Caco-2 (cell line): ENCODE measurements at places on chromosomes 7 and 10. TPM values are rescaled to one million over a fixed set of nuclear protein-coding genes. Genes with fewer than 3 reads are reported as not detected.

GRCh38 chr10:111113961-111114757 is 37.3 kb downstream of the ADRA2A start:
- DNase-seq, result no peak

GRCh38 chr7:34165927-34166550 is 260.7 kb downstream of the BMPER start:
- no peak for DNase-seq

DNA sequence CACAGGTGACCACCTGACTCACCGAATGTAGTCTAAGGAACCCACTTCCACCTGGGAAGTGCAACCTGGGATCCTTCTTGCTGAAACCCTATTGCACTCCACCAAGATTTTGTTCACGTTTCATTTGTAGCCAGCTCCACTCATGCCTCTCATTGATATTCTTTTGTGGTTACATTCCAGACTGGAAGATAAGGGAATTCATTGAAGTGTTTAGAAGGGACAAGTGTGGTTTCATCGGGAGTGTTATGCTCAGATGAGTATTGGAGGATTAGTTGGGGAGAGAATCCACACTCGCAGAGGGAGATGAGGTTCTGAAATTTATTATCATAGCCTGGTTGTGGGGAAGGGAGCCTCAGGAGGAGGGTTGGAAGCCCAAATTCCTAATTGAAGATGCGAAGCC is 320.4 kb downstream of the KCNMA1 start:
- DNase-seq, result no peak

CTTNBP2 gene
- total RNA-seq, result 3.2 and 3.3 TPM in 2 replicates

DNA sequence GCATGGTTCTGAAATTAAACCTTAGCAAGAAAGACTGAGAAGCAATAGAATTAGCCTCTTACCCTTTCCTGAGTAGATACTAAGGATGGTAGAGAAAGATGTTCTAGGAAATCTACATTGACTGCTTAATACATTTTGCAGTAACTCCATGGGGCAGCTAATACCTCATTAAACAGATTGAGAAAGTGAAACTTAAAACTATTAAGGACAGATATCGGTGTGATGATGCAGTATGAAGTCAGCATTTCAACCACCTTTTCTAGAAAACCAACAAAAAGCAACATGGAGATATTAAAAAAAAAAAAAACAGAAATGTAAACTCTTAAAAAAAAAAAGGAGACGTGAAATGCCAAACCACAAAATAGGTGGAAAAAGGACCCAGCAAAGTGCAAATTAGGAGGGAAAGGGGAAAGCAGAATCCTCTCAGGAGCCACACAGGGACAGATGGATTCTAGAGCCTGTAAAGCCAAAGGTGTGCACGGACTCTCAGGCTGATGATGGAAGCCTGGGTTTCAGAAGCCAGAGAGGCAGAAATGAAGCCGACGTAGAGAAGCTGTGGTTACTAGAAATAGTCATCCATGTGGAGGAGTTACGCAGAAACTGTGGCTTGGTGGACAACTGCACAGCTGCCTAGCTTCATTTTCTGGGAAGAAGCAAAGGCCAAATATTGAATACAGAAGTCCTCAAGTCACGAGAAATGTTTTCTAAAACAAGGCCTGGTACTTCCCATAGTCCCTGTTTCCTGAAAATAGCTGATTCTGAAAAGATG is 38.1 kb upstream of the GPR141 start:
- no peak for DNase-seq

- no peak for DNase-seq
Measured at GRCh38 chr7:27389496-27389895, 146.9 kb downstream of the EVX1 start.

DNA sequence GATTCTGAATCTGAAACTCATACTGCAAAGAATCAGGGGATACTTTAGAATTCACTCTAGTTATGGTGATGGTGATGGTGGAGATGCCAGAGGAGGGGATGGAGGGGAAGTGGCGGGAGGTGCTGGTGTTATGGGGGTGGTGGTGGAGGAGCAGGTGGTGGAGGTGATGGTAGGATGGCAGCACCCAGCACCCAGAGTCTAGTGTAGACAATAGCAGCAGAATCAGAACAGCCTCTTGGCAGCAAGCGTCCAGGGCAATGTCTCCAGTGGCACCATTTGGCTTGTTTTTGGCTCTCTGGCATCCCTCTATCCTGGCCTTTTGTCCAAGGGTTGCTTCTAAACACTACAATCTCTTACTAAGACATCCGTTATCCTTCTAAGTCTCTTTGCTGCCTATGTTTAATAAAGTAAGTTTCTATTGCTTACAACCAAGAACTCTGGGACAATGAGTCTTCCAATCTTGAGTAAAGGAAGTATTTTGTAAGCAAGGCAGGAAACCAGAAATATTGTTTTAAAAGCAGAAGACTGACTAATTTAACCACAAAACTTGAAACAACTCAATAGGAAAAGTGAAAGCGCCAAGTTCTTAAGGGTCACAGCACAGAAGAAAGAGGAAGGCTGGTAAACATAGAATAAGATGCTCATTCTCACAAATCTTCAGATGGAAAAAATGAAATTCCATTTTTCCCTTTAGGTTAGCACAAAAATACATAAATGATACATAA is 42.4 kb upstream of the GDF10 start:
- DNase-seq, result no peak

- no peak for DNase-seq
Measured at GRCh38 chr7:33809228-33809627, 96.1 kb upstream of the BMPER start.

DNA sequence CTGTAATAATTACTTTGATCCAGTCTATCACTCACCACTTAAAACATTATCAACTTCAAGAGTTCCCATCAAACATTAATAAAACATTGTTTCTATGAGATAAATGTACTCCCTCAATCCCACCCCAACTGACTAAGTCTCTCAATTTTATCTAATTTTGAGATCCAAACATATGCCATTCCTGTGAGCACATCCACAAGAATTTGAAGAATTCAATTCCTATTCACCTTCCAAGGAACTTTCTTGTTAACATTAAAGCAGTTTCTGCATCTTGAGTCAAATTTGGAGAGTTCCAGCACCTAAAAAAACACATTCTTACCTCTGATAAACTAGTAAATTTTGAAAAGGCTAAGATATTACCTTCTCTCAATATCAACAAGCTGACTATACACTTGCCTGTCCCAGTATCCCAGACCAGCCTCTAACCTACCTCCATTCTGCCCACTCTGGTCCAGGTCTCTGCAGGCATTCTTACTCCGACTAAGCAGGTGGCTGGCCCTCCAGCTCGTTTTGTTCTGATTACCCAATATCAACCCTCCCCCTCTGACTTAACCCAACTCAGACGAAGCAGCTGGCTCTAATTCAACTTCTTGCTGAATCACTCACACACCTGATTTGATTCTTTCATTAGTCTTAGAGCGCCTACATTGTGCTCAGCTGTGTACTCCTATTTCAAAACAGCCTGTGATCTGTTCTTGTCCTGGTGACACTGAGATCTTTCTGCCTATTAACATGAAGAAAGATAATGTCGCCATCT is 275.2 kb downstream of the IPMK start:
- no peak for DNase-seq

GRCh38 chr10:129272176-129272575 is 194.9 kb upstream of the MGMT start:
- DNase-seq, result no peak

- DNase-seq, result no peak
Measured at GRCh38 chr7:64463636-64464375, 99.1 kb downstream of the ZNF680 start.

DNA sequence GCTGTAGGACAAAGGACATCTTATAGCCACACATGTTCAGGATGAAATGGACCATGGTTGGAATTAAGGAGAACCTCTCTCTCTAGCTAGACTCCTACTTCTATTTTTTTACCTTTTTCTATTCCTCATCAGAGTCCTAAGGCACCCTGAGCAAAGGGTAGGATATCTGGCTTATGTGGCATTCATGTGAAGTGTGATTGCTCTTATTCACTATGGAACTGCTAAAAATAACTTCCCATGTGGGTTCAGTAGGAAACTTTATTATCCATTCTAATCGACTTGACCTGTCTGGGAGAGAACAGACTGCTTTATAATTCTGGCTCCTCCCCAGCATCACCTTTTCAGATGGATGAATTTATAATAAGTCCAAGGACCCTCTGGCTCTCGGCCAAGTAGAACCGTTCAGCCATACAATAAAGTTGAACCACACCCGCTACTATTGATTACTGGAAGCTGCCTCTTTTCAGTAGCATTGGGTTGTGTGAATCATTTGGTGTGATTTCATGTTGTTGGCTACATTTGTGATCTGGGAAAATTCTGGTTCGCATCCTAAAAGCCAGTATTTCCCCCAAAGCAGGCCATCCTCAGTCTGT is 117.5 kb downstream of the NRF1 start:
- no peak for DNase-seq

DNA sequence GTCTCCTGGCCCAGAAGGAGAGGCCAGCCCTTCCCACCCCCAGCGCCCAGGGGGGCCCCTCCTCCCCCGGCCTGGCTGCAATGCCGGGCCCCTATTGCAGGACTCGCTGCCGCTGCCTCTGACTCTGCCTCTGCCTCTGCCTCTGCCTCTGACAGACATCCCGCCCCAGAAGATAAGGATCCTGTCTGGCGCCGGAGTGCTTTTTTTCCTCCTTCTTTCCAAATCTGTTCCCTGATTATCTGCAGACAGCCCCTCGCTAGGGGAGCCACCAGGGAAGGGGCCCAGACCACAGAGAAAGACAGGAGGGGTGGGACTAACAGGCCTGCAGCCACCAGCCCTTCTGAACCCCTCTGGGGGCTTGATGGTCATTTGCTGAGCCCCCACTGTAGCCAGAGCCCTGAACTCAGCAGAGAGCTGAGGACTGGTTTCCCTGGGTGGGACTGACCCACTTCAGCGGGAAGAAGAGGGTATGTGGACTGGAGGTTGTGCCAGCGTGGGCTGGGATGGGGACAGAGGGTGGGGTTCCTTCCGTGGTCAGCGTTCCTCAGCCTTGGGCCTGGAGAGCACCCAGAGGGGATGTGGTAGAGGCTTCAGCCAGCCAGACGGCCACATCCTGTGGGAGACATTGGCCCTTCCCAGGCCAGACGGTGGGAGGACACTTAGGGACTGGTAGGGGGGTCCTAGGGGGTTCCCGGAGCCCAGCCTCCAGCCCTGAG is 22.8 kb downstream of the UNC5B start:
- DNase-seq, result peak; percentile 69

DNA sequence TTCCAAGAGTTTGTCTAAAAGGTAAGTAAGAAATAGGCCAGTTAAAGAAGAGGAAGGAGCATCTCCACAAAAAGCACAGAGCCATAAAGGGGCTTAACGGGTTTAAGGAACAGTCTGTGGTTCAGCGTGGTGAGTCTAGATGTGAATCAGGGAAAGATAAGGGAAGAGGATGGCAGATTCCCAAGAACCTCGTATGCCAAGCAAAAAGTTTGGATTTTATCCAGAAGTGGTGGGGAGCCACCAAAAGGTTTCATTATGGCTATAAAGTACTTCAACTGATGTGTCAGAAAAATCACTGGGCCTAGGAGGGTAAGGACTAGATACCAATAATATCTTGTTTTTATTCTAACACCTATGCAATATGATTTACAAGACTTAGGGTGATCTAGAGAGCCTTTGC is 161.9 kb upstream of the PTER start:
- DNase-seq, result no peak

DNA sequence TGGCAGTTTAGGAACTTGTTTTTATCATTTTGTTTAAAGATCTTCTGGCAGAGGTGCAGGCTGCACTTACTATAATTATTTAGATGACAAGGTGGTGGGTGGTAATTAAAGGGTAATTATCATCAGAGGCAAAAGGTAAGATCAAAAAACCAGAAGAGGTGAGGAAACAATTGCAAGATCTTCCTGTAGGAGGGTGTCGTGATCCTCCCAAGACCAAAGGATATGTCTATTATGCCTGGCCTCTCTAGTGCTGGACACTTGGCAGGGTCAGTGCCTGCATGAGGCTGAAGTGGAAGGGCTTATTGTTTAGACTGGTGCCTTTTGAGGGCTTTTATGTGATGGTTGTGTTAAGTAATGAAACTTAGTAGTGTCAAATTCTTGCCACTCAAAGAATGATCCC is 1.8 kb upstream of the WAPL start:
- no peak for DNase-seq

- no peak for DNase-seq
Measured at GRCh38 chr7:152677808-152678670, 2.1 kb upstream of the XRCC2 start.

GRCh38 chr10:132829403-132829802 is 43.5 kb upstream of the NKX6-2 start:
- no peak for DNase-seq

SLC13A1 gene
- not detected in 2 replicates for total RNA-seq

DNA sequence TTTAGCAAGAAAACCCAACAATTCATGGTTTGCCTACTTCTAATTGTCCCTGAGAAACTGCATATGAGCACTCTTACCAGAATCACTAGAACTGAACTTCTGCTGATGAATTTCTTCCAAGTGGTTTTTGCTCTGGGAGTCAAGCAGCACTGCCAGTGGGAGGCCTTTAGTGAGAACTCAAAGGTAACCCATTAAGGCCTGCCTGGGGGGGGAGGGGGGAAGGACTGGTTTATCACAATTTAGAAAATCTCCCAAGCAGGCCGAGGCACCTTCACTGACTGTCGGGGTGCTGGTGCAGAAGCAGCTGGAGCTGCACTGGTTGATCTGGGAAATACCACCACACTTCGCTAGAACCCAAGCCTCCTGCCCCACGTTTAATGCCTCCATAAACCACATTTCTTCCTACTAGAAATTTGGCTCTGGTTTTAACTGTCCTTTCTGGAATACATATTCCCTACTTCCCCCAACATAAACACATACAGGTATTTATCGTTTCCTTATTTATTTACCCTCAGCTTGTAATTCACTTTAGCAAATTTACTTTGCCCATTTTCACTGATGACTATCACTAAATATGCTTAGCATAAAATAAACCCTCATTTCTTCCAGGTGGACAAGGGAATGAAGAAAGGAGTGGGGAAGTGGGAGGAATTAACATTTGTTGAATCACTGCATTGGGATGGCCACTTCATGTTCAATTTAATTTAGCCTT is 14.2 kb downstream of the ANK3 start:
- DNase-seq, result no peak

VPS37D gene
- total RNA-seq, result 1.9 and 2.7 TPM in 2 replicates

DNA sequence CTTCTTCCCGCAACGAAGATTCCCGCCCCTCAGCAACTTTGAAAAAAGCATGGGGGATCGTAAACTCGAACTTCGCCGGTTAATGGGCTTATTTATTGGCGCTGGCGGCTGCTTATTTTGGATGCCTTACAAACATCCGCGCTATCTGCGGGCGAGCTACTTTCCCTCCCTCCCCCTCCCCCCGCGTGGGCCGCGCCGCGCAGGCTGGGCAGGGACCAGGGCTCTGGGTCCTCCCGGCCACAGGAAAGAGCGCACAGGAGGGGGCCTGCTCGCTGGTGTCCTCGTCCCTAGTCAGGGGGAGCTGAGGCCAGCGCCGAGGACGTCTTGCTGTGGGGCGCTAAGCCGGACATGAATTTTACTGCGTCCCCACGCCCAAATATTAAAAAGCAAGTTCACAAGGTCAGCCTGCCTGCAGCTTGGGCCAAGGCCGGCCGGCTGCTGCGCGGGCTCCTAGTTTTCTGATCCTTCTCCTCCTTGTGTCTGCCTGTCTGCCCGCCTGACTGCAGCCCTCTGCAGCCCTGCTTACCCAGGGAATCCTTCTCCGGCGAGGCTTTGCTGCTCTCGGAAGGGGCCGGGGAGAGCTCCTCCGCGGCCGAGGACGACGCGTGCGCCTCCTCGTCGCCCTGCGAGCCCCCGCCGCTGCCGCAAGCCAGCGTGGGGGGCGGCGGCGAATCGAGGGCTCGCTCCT is 1.2 kb downstream of the HOXA10 start:
- DNase-seq, result peak; percentile 54

- DNase-seq, result peak; percentile 16
Measured at GRCh38 chr7:139588632-139589031, 65.1 kb downstream of the CLEC2L start.

CACNB2 gene
- total RNA-seq, result 0.98 and 1.8 TPM in 2 replicates

SLC29A4 gene
- total RNA-seq, result 34.6 and 38.4 TPM in 2 replicates

VAX1 gene
- total RNA-seq, result not detected in 2 replicates

RSPH10B2 gene
- 0.45 TPM in 1 of 2 replicates, not detected in the other for total RNA-seq

PVRIG gene
- not detected in 2 replicates for total RNA-seq
